ENCODE measurements at places on chromosomes 16 and 17. TPM values are rescaled to one million over a fixed set of nuclear protein-coding genes. Genes with fewer than 3 reads are reported as not detected.

The PRR29 gene
- total RNA-seq, result not detected

The GNG13 gene
- total RNA-seq, result not detected

The RASL10B gene
- not detected for total RNA-seq

GRCh38 chr16:30903002-30903401 is 6.6 kb downstream of the CTF1 start:
- no peak for DNase-seq

- DNase-seq, result peak; percentile 83
These were observed 97.3 kb downstream of the SDK2 start for GRCh38 chr17:73546770-73547536.

GRCh38 chr17:31476525-31477416 is 85.3 kb downstream of the RAB11FIP4 start:
- no peak for DNase-seq

GRCh38 chr16:79164388-79164995 is 436.0 kb downstream of the MAF start:
- DNase-seq, result no peak

DNA sequence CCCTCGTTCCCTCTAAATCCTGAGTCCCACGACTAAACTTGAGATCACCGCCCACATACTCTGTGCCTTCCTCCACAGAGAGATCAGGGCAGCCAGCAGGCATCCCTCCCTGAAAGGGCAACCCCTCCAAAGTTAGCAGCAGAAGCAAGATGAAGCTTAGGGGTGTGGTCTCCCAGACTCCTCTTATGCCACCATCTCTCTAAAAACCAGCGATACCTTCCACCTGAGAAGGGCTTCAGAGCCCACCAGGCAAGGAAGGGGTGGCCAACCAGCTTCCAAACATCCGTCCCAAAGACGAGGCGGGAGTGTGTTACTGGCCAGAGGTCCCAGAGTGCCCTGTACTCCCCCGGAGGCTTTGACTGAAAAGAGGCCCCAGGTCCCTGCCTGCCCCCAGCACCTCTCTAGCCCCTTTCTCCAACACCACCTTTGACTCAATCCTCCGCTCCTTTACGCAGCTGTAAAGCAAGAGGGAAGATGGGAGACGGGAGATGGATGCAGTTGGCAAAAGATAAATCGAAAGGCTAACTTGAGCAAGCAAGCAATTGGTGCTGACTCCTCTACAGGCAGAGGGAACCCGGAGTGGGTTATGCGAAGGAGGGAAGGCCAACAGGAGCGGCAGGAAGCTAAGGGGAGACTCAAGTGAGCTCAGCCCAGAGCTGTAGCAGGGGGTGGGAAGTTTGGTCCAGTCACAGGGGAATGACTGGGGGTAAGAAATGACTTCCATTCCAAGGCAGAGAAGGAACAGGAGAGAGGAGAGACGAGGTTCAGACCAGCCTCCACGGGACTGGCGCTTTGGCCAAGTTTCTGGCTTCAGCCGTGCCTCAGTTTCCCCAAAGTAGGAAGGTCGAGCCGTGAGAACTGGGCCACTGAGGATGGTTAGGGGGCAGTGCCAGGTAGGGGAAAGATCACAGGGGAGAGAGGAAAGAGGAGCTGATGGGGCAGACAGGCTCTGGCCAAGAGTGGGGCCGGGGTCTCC is 1.0 kb downstream of the ST3GAL2 start:
- DNase-seq, result peak; percentile 69

DNA sequence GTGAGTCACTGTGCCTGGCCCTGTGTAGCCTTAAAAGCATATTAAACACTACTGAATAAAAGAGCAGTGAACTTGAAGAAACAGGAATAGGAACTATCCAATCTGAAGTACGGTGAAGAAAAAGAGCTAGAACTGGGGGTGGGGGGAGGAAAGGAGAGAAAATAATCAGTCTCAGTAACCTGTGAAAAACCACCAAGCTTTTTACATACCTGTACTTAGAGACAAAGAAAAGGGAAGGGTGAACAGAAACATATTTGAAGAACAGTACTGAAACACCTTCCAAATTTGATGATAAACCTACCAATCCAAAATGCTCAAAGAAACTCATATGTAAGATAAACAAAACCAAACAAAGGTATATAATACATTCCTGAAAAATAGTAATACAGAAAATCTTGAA is 77.5 kb downstream of the USP32 start:
- DNase-seq, result no peak

DNA sequence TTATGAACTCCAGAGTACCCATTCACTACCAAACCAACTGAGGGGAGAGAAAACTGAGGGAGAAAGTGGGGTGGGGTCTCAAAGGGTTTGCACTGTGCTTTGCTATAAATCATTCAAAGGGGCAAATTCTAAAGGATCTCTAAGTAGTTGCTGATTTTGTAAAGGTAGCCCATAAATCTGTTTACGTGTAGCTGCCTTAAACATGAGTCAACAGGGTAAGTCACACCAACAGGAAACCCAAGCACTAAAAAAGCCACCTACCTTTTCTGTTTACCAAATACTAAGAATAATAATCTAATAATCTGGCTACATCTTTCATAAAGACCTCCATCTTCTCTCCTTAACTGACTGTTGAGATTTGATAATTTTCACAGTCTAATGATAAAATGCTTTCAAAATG is 8.4 kb upstream of the HSBP1 start:
- DNase-seq, result no peak

DNA sequence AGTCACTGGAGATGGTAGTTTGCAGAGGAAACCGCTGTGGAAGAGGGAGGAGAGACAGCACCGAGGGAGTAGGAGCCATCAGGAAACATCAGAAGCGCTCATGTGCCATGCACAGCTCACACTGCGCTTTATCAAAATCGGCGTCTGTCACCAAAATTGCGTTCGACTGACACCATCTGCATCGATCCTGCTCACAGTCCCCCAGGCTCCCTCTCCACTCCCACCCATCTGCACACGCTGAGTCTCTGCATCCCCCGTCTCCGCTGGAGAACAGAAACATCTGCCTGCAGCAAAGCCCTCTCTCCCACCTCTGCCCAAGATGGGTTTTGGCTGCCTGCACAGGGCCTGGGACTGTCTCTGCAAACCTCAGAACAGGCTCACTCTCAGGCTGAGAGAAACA is 187.5 kb upstream of the RPL38 start:
- no peak for DNase-seq

DNA sequence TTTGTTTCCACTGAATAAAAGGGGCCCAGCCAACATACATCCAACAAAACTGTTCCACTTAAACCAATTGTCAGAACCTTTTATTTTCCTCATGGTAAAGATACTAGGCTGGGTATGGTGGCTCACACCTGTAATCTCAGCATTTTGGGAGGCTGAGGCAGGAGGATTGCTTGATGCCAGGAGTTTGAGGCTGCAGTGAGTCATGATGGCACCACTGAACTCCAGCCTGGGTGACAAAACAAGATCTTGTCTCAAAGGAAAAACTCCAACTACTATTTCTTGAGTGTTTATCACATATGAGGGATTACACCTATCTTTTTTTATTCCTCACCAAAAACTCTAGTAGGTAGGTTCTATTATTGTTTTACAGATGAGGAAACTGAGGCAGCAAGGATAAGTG is 4.7 kb upstream of the PSMC5 start:
- no peak for DNase-seq

DNA sequence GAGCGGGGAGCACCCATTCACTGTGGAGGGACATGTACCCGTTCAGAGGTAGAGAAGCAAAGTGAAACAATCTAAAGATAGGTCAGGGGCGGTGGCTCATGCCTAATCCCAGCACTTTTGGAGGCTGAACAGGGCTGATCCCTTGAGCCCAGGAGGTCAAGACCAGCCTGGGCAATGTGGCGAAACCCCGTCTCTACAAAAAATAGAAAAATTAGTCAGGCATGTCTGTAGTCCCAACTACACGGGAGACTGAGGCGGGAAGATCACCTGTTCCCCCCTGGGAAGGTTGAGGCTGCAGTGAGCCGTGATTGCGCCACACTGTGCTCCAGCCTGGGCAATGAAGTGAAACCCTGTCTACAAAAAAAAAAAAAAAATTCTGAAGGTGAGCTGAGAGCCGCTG is 21.7 kb downstream of the MYL4 start:
- DNase-seq, result peak; percentile 85

GRCh38 chr17:81339534-81340296 is 44.6 kb upstream of the SLC38A10 start:
- no peak for DNase-seq

- DNase-seq, result no peak
These were observed 21.9 kb downstream of the ST3GAL2 start for GRCh38 chr16:70416748-70417616.

DNA sequence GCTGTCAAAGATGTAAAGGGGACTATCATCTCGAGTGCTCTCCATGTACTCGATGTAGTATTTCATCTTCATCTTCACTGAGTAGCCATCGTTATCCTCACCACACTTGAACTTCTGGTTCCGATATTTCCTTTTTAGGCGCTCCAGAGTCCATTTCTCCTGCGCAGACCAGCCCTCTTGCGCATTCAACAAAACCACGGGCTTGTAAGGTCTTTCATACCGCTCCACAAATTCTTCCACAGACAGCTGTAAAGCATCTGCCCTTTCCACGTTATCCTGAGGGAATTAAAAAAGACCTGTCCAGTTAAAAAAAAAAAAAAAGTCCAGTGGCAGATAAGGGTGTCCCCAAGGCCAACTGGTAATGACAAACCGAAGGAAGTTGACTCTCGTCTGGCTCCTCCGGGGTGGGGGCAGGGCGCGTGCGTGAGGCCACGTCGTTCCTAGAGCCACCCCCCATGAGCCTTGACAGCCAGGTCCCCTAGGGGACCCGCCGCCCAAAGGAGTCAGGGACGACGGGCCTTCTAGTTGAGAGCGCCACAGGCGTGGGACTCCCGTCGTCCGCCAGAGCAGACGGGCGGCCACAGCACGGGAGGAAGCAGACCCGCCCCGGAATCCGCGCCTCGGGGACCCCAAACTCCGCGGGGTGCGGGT is 701 bp downstream of the JMJD6 start:
- DNase-seq, result peak; percentile 86

- DNase-seq, result peak; percentile 99
These were observed 138.7 kb downstream of the GAS7 start for GRCh38 chr17:10059684-10060211.
